ENCODE measurements at places on chromosomes 5 and 9.

GRCh38 chr5:77394064-77394715 is 97.9 kb downstream of the WDR41 start:
- no peak for DNase-seq

DNA sequence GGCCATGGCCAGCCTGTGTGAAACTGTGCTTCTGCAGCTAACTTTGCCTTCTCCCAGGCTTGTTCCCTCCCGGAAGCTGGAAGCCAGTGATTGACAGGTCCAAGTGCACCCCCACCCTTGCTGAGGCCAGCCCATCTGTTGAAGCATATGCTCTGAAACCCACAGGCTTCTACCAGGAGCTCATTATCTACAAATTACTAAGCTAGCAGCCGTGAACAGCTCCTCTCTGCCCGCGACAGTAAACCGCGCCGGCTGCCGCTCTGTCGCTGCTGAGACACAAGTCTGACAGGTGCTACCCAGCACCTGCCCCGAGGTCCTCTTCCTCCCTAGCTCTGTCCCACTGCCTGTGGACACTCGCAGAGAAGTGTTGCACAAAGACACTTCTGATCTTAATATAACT is 490.9 kb downstream of the GADD45G start:
- no peak for DNase-seq

GRCh38 chr9:101307051-101307450 is 77.8 kb downstream of the BAAT start:
- DNase-seq, result no peak

GRCh38 chr5:146188358-146188757 is 5.9 kb upstream of the LARS1 start:
- no peak for DNase-seq

GRCh38 chr9:77898864-77899263 is 132.7 kb downstream of the GNAQ start:
- no peak for DNase-seq

GRCh38 chr5:132497488-132497997 is 7.0 kb upstream of the IRF1 start:
- peak; percentile 38 for DNase-seq

DNA sequence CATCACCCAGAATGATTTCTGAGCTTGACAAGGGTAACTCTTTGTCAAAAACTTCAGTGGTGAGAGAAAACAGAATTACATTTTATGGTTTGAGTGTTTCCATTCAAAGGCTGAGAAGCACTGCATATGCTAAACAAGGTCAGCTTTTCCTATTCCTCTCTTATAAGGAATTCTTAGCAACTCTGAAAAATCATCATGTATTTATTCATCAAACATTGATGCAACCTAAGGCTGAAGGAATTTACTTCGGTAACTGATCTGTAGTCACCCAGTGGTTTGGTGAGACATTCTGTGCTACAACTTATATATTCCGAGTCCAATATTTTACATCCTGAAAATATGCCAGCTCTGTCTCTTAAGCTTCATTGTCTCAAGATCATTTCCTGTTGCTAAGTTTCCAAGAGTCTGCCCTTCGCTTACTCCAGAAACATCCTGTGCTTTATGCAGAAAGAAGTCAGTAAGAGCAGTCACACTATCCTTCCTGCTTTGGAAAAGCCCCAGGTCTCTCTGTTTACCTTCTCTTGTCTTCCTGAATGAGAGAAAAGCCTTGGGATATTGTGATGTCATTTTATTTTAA is 176.6 kb upstream of the TBCA start:
- peak; percentile 8 for DNase-seq

DNA sequence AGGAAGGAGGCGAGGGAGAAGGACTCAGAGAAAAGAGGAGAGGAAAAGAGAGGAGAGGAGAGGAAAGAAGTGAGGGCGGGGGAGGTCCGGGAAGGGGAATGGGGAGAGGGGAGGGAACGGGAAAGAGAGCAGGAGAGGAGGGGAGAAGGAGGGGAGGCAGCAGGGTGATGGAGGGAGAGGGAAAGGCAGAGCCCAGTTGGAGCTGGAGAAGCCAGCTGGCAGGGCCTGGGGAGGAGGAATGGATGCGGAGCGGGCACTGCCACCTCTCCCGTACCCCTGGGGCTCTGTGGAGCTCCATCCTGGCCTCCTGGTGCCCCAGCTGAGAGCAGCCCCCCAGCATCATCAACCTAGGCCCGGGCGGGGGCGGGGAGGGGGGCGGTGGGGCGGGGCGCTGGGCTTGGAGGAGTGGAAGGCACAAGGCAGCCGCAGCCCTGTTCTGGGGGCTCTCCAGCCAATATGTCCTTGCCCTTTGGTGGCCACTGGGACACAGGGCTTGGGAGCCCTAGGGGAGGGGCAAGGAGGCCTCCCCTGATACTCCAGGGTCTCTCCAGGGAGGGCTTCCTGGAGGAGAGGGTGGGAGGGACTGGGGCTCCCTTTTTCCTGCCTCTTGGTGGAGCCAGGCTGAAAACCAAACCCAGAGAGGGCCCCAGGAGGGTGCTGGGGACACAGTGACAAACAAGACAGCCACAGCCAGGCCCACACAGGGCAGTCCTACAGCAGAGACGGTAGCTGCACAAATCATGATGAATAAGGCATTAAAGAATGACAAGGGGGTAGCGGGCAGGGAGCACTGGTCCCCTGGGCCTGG is 123.7 kb downstream of the C9orf50 start:
- DNase-seq, result no peak

DNA sequence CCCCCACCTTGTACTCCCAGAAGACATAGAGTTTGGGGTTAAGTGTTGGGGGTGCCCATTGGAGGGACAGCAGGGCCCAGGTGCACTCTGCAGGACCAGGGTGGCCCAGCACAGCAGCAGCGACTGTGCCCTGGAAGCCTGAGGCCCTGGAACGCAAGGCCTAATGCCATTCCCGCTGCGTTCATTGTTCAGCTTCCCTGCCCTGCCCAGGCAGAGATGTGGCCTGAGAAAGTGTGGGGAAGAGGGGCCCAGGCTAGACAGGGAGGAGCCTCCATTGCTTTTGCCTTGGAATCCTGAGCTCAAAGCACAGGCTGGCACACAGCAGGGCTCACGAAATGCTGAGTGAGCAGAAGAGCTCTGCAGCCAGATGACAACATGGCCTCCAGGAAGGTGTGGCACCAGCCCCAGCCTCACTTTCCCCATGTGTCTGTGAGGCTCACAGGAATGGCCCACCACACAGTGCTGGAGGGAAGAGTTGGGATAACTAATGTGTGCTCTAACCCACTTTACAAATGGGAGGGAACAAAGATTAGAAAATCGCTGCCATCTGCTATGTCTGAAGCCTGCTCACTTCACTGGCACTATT is 19.4 kb downstream of the S1PR3 start:
- DNase-seq, result no peak

DNA sequence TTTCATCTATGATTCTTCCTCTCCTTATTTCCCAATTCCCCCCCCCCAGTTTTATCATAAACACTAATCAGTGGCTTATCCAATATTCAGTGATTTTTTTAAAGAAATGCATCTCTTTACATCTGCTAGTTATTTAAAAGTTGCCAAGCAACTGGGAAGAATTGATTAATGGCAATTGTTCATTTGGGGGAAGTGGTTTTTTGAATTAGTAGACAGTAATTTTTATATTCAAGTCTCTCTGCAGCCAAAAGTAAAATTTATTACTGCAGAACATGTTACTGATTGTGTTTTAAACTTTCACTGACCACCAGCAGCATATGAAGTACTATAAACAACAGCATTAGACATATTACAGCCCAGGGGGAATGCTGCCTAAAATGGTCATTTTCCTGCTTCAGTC is 308.8 kb upstream of the NREP start:
- peak; percentile 53 for DNase-seq

- no peak for DNase-seq
Observed at GRCh38 chr5:5711112-5711511, 288.6 kb downstream of the ICE1 start.

GRCh38 chr5:104646416-104646815 is 1083.8 kb upstream of the NUDT12 start:
- no peak for DNase-seq

DNA sequence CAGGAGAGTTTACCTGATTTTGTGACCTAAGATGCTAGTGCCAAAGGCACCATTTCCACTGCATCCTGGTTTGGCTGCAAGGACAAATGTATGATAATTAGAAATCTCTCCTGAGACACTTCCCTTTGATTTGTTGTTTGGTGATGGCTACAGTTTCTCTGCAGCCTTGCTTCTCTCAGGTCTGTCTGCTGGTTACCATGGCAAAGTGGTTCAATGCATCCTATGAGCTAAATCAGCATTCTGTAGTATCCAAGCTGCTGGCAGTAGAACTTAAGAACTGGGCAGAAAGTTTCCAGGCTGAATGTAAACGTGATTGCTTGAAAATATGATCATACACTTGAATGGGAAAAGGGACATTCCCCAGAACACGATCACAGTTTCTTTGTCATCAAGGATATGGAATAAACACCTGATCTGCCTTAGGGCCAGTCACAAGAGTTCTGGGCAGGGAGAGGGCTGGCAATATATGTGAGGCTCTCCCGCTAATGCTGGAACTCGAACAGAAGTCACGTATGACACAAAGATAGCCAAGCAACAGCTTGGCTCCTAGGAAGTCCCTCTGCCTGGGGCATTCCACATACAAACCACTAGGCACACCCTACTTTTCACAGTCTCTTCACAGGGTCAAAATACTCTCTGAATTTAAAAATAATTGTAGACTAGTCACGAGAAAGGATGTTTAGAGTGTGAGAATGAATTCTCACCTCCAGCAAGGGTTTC is 138.1 kb upstream of the GRAMD2B start:
- DNase-seq, result no peak

DNA sequence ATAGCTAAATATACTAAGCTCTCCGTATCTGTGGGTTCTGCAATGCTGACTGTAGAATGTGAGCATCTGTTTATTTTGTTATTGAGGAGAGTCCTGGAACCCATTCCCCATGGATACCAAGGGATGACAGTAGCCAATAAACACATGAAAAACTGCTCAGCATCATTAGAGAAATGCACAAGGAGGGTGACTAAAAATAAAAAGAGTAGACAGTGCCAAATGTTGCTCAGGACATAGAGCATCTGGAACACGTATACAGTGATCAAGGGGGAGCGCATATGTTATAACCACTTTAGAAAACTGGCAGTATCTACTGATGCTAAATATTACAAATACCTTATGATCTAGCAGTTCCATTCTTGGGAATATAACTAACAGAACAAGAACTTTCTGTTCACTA is 31.0 kb downstream of the MARCHF6 start:
- DNase-seq, result no peak

- no peak for DNase-seq
Observed at GRCh38 chr5:173535976-173536639, 80.3 kb downstream of the BOD1 start.

Data from fibroblast of skin of left biceps (primary cell).